Pancreas (tissue), 10 donors: ENCODE measurements at places on chromosomes 3 and 15.
A peak's percentile ranks its signal among the peaks of the same experiment; 100 is the strongest.

GRCh38 chr3:71005702-71006321 is 577.7 kb downstream of the FOXP1 start:
- peaks cover 35% of the 10 kb centered on the region for H3K4me1 ChIP-seq
- H3K27me3 ChIP-seq: no peaks in the 10 kb centered on the region
- no peaks in the 10 kb centered on the region for H3K36me3 ChIP-seq
- H3K27ac ChIP-seq: peak overlapping the region; percentile 15
- no peak overlapping the region for H3K4me3 ChIP-seq
- DNase-seq: no peak

DNA sequence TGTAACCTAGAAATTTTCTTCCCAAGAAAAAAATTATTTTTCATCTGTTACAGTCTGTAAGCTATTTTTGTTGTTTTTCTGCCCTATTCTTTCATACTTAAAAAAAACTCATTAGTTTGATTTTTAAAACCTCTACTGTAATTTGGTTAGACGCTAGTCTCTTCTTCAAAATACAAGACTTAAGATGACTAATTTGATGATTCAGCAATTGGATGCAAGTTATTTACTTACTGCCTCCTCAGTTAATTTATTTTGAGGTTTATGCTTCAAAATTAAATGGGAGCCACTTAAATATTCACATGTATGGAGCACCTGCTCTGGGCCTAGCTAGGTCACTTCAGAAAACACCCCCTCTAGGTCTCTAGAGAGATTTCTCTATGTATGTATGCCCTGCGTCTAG is 132.4 kb downstream of the IQCH start:
- no peaks in the 10 kb centered on the region for H3K27me3 ChIP-seq
- H3K27ac ChIP-seq: no peak overlapping the region
- no peaks in the 10 kb centered on the region for H3K4me1 ChIP-seq
- H3K36me3 ChIP-seq: no peaks in the 10 kb centered on the region
- H3K4me3 ChIP-seq: no peak overlapping the region

DNA sequence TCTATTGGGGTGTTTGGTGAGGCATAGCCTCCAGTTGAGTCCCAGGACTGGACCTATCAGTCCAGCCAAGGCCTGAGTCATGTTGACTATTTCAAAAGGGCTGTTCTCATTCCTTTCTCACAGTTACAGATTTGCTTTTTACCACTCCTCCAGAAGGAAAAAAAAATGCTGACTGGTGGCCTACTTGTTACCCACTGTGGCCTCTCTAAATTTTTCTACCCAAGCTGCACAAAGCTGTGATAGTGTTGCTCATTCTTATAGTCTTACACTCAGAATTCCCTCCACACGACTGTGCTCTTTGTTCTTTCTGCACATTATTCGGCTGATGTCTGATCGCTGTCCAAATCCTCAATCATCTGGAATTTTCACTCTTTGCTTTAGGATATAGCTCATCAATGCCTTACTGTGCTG is 1142.2 kb downstream of the IGSF11 start:
- H3K27me3 ChIP-seq: no peaks in the 10 kb centered on the region
- H3K36me3 ChIP-seq: no peaks in the 10 kb centered on the region
- no peak overlapping the region for H3K27ac ChIP-seq
- H3K4me3 ChIP-seq: no peak overlapping the region
- DNase-seq: no peak
- H3K4me1 ChIP-seq: no peaks in the 10 kb centered on the region

DNA sequence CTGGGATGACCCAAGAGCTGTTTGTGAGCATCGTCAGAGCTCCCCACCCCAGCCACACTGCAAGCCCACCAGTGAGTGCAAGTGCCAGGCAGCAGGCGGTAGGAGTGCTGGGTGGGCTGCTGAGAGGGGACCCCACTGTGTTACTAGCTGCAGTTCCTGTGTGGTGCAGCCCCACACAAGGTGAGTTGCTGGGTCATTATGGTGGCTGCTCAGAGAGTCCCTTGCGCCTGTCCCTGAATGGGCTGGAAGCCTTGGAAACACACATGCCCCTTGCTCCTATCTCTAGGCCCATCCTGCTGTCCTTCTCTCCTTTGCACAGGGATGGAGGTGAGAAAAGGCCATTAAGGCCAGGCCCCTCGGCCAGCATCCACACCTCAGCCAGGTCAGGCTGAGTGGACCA is 83.7 kb downstream of the SEC22A start:
- H3K4me3 ChIP-seq: no peak overlapping the region
- H3K27me3 ChIP-seq: no peaks in the 10 kb centered on the region

DNA sequence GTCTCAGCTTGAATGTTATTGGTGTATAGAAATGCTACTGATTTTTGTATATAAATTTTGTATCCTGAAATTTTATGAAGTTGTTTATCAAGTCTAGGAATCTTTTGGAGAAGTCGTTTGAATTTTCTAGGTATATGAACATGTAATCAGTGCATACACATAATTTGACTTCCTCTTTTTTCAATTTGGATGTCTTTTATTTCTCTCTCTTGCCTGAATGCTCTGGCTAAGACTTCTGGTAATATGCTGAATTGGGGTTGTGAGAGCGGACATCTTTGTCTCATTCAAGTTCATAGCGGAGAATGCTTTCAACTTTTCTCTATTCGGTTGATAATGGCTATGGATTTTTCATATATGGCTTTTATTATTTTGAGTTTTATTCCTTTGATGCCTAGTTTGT is 100.9 kb upstream of the MCTP2 start:
- no peak for DNase-seq
- H3K4me1 ChIP-seq: no peaks in the 10 kb centered on the region
- no peaks in the 10 kb centered on the region for H3K27me3 ChIP-seq
- no peaks in the 10 kb centered on the region for H3K36me3 ChIP-seq
- H3K27ac ChIP-seq: no peak overlapping the region

GRCh38 chr3:69441732-69442131 is 55.8 kb upstream of the FRMD4B start:
- H3K4me3 ChIP-seq: no peak overlapping the region
- no peak for DNase-seq
- H3K36me3 ChIP-seq: no peaks in the 10 kb centered on the region
- H3K27ac ChIP-seq: no peak overlapping the region
- no peaks in the 10 kb centered on the region for H3K4me1 ChIP-seq

- H3K27me3 ChIP-seq: no peaks in the 10 kb centered on the region
- peaks cover 14% of the 10 kb centered on the region for H3K4me1 ChIP-seq
- H3K27ac ChIP-seq: no peak overlapping the region
- H3K36me3 ChIP-seq: no peaks in the 10 kb centered on the region
- H3K4me3 ChIP-seq: no peak overlapping the region
Measured at GRCh38 chr15:46280762-46281542, 646.1 kb downstream of the SQOR start.

- no peaks in the 10 kb centered on the region for H3K27me3 ChIP-seq
- H3K4me3 ChIP-seq: no peak overlapping the region
- peak; percentile 41 for DNase-seq
- H3K4me1 ChIP-seq: no peaks in the 10 kb centered on the region
Measured at GRCh38 chr3:52529376-52530333, 4.0 kb downstream of the NT5DC2 start.

- H3K4me3 ChIP-seq: no peak overlapping the region
- H3K27me3 ChIP-seq: no peaks in the 10 kb centered on the region
- no peaks in the 10 kb centered on the region for H3K4me1 ChIP-seq
- no peaks in the 10 kb centered on the region for H3K36me3 ChIP-seq
Measured at GRCh38 chr15:58146749-58147148, 8.6 kb downstream of the AQP9 start.

DNA sequence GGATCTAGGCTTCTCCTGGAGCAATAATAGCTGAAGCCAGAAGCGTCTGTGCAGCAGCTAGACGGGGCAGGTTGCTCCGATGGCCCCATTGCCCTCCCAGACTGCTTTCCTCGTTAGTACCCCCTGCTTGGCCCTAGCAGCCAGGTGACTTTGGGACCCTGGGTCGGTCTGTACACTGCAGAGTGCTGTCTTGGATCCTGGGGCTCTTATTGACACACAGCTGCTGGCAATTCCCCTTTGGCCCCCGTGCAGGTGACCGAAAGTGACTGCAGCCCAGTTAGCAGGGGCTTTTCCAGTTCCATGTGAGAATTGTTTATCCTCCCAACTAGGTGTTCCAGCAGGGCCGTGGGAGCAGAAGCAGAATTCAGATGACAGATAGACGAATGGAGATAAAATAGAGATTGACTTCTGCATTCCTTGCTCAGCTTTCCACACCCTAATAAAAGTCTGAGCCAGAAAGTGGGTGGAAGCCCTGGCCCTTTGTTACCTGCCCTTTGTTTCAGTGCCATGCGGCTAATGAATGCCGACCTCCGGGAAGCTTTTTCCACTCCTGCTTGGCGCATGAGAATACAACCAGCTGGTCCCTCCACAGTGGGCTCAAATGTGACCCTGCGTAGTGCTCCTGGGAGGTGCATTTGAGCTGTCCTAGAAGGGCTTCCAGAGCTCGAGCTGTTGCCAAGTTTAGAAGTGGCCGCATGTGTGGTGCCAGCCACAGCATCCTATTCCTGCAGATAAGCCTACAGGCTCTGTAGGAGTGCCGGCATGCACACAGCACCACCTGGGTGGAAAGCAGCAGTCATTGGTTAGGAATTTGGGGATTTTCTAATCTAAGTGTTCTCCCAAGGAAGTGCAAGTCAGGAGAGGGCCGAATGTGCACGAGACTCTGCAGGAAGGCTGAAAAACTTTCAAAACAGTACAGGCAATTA is 94.4 kb downstream of the SLCO3A1 start:
- peak; percentile 44 for DNase-seq
- H3K4me1 ChIP-seq: peaks cover 19% of the 10 kb centered on the region
- H3K27me3 ChIP-seq: no peaks in the 10 kb centered on the region
- H3K4me3 ChIP-seq: no peak overlapping the region

DNA sequence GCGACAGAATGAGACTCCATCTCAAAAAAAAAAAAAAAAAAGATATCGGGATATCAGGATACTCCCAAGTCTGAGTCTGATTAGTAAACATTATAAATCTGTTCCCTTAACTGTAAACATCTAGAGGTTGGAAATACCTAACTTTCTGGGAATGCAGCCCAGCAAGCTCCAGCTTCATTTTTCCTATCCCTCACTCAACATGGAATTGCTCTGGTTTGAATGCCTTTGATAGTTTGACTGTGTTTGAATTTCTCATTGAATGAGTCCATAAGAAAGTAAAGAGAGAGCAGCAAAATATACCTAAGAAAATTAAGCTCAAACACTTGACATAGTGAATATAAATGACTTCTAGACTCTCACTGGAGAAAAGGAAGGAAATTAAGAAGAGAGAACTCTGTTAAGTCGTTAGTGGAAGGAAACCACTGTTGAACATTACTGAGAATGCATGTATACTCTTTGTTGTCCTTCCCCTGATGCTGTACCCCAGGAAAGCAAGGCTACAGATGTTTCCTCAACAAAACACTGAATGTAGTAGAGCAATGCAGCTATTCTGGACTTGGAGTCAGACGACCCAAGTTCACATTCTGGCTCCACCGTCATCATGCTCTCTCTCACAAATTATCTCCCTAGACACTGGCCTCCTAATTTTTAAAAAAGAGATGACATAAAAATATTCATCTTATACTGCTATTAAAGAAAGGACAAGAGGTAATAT is 62.4 kb downstream of the CD200 start:
- DNase-seq: no peak
- H3K4me1 ChIP-seq: no peaks in the 10 kb centered on the region
- H3K27ac ChIP-seq: no peak overlapping the region
- no peak overlapping the region for H3K4me3 ChIP-seq
- no peaks in the 10 kb centered on the region for H3K27me3 ChIP-seq

GRCh38 chr3:23174426-23175039 is 28.6 kb upstream of the UBE2E2 start:
- no peaks in the 10 kb centered on the region for H3K36me3 ChIP-seq
- DNase-seq: no peak
- no peak overlapping the region for H3K4me3 ChIP-seq
- no peaks in the 10 kb centered on the region for H3K4me1 ChIP-seq
- H3K27ac ChIP-seq: no peak overlapping the region

DNA sequence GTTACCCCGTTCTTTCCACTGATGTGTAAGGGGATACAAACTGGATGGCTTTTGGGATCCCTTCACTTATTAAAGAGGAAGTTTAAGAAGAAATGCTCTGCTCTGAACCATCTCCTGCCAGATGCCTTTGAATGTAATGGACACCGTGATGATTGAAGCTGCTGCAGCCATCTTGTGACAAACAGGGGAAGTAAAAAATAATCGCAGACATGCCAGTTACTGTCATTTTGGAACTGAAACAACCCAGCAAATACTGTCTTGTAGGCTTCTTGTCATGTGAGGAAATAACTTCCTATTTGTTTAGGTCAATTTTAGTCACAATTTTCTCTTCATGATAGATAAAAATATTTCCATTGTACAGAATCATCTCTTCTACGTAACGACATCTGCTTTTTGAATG is 224.0 kb downstream of the CHL1 start:
- H3K4me1 ChIP-seq: no peaks in the 10 kb centered on the region
- no peak for DNase-seq
- H3K27ac ChIP-seq: no peak overlapping the region
- no peak overlapping the region for H3K4me3 ChIP-seq

GRCh38 chr3:18745472-18745871 is 320.3 kb upstream of the SATB1 start:
- no peak for DNase-seq
- no peaks in the 10 kb centered on the region for H3K4me1 ChIP-seq
- H3K4me3 ChIP-seq: no peak overlapping the region
- no peak overlapping the region for H3K27ac ChIP-seq
- no peaks in the 10 kb centered on the region for H3K36me3 ChIP-seq

DNA sequence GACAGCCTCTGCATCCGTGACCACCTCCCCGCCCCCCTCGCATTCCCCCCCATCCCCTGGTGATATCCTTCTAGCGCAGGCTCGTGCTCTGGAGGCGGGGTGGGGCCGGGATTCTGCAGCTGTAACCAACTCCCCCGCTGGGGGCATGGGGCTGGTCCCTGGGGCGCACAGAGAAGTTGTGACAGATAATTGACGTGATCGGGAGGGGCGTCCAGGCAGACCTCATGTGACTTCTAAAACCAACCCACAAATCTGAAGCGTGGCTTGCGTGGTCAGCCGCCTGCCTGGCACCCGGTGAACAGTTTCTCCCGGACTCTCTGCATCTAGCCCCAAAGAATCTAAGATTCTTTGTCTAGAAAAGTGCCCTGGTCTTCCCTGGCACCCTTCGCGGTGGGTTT is 100.6 kb upstream of the IGF1R start:
- H3K4me1 ChIP-seq: peaks cover 4% of the 10 kb centered on the region
- H3K27me3 ChIP-seq: no peaks in the 10 kb centered on the region

DNA sequence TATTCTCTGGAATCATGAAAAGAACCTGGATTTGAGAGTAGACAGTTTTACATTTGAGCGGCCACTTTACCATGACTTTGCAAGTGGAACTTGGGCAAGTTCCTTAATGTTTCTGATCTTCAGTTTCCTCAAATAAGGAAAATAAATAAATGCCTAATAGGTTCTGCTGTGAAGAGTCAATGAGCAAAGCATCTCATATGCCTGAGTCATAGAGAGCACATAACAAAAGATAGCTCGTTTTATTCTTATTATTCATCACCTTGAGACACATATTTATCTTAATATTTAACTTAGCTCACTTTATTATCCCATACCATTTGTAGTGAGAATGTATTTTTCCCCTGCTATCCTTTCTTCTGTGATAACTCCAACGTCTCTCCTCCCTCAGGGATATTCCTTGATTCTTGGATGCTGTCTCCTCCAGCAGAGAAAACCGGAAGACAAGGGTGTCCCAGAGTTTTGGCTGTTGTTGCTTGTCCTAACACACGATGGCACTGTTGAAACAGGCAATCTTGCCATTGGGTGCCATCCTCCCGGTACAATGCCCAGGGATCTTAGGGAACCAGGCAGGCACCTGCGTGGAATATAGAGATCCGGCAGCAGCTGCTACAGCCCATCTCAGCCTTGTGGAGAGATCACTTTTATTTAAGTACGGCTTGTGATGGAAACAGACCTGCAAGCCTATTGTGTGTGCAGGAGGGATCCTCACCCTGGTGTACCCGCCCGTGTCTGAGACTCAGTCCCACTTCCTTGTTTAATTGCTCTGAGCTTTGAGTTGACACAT is 33.3 kb upstream of the VPS33B start:
- DNase-seq: peak; percentile 53
- no peaks in the 10 kb centered on the region for H3K4me1 ChIP-seq
- no peaks in the 10 kb centered on the region for H3K36me3 ChIP-seq
- H3K27me3 ChIP-seq: no peaks in the 10 kb centered on the region
- no peak overlapping the region for H3K27ac ChIP-seq
